Neural crest cell (in vitro differentiated cells): ENCODE measurements at places on chromosomes 16 and 17. TPM values are rescaled to one million over a fixed set of nuclear protein-coding genes. Genes with fewer than 3 reads are reported as not detected.

GRCh38 chr17:56594320-56595107 is 1.0 kb downstream of the NOG start:
- peak; percentile 40 for DNase-seq

DNA sequence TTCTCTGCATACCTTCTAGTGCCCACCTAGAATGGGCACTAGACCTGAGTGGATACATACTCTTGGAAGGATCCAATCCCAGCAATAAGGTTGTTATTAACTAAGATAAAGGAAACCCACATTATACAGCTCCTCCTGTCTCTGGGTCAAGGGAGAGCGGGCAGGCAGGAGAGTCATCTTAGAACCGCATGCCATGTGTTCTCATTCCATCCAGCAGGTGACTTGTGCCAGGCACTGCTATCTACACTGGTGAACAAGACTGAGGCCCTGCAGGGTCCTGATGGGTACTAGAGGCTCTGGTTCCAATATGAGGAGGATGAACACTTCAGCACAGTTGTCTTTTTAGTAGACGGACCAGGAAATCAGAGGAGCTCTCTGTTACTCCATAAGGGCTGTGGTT is 5.9 kb upstream of the CD300H start:
- DNase-seq: no peak

GRCh38 chr17:79633154-79633553 is 22.3 kb upstream of the RBFOX3 start:
- DNase-seq: no peak

DNA sequence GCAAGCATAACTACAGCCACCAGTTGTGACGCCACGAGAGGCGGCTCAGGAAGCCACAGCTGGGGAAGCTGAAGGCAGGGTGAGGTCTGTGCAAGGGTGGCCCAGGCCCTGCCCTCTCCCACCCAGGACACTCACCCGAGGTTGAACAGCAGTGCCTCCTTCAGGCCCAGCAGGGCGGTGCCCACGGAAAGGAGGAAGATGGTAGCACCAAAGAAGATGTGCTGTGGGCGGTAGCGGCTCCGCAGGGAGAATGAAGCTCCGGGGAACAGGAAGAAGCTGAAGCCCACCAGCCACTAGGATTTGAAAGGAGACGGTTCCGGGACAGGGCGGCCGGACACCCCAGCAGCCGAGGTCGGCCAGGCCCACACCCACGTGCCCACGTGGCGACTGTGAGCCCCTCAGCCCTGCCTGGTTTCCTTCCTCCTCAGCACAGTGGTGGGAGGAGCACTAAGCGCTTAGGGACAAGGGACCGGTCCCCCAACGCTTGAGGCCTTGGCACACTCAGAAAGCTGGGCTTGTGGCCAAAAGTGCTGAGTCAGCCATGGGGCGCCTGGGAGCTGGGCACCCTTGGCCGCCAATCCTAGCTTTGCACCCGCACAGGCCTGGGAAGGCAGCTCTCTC is 11.0 kb downstream of the CYB561 start:
- no peak for DNase-seq

DNA sequence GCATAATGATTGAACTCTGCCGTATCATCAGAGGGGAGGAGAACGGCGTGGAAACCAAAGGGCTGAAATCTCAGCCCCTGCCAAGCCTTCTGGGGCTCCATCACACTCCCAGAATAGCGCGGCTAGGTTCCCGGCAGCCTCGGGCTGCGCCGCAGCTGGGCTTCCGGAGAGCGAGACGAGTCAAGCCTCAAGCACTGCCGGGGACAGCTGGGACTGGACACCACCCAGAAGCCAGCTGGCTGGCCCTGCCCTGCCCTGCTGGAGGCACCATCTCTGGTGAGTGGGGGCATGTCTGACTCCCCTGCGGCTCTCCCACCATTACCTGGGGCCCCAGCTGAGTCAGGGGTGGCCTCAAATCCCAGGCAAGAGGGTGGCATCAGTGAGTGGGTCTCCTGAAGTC is 7.2 kb upstream of the GPRC5C start:
- DNase-seq: no peak

The PLD2 gene
- total RNA-seq: 54.8 and 63.9 TPM in 2 replicates
